Left lung (tissue), 14 donors: ENCODE measurements at places on chromosomes 4 and X. TPM values are rescaled to one million over a fixed set of nuclear protein-coding genes. Genes with fewer than 3 reads are reported as not detected.

Gene NEXMIF
- 0.30 TPM for polyA plus RNA-seq

Gene GAR1
- polyA plus RNA-seq = 38.0 TPM

Gene ETDA
- not detected for polyA plus RNA-seq

Gene FGF16
- 0.28 TPM for polyA plus RNA-seq

Gene NUDT10
- polyA plus RNA-seq = 7.4 TPM

Gene LRP2BP
- 3.7 TPM for polyA plus RNA-seq

Gene REPS2
- polyA plus RNA-seq = 15.4 TPM

Gene TMEM150C
- polyA plus RNA-seq = 18.6 TPM

Gene PPEF2
- polyA plus RNA-seq = 0.06 TPM

Gene HTRA3
- 12.3 TPM for polyA plus RNA-seq

Gene RASL11B
- polyA plus RNA-seq = 24.4 TPM

Gene MAGEA10
- polyA plus RNA-seq = not detected

Gene SMIM31
- 0.31 TPM for polyA plus RNA-seq

Gene UGT2A3
- 5.1 TPM for polyA plus RNA-seq

Gene P2RY4
- 0.42 TPM for polyA plus RNA-seq
